Iris pigment epithelial cell (primary cell): ENCODE measurements at places on chromosomes 5 and 9.

DNA sequence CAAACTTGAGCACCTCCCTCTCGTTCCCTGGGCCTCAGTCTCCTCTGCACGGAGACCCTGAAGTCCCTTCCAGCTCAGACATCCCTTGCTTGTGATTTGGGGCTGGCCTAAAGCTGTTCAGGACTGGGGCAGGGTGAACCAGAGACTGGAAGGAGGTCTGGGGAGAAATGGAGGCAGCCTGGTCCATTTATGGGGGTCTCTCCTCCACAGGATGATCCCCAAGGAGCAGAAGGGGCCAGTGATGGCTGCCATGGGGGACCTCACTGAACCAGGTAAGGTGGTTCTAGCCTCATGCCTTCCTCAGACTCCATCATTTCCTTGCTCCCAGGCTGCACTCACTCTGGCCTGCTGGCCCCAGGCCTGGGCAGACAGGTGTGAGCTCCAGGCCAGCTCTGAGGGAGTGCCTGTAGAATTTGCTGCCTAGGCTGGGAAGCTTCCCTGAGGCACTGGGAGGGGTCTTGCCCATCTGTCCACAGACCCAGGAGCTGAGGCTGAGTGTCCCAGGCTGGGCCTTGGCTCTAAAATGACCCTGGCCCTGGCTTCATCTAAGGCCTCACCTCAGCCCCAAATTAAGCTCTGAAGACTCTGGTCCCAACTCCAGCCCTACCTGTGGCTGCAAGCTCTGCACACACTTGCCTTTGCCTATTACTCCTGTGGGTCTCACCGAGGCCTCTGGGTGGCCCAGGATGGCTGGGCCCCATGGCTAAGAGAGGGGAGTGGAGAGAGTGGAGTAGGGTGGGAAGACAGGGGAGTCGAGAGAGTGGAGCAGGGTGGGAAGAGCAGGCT lies 1.9 kb downstream of the MYOZ3 start:
- no peak for DNase-seq

GRCh38 chr9:114995681-114996221 lies 65.4 kb upstream of the TNFSF8 start:
- no peak for DNase-seq

DNA sequence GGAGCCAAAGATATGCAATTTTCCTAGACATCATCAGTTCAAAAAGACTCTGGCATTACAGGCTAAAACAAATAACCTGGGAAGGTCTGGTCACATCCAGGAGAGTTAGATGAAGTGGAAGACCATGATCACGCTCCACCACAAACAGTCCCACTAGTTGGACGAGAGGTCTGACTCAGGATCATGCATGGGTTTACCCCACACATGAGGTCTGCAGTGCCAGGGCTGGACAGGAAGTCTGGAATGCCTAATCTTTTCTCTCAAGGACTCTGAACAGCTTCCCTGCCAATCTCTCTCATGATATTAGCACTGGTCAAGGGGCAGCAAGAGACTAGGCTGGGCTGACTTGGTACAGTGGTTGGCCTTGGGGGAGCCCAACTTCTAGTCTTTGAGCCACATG lies 7.1 kb downstream of the PRUNE2 start:
- DNase-seq = no peak

DNA sequence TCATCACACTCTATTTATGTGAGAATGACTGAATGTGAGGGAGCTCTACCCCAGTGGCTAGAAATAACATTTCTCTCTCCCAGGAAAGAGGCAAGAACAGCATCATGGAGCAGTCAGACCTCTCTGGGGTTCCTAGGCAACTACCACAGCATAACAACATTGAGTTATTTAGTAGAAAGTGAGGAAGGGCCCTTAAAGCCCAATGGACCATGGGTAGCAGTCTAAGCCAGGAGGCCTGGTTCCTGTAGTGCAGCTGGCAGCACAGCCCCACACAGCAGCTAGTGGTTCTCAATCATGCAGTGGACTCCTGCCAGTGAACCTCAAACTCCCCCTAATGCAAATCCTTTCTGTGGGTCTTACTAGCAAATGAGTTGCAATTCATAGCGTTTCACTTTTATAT lies 55.3 kb downstream of the SPEF2 start:
- no peak for DNase-seq

GRCh38 chr9:21491756-21492155 lies 9.6 kb upstream of the IFNE start:
- DNase-seq = no peak

GRCh38 chr5:155332618-155333017 lies 319.1 kb downstream of the KIF4B start:
- no peak for DNase-seq

- DNase-seq = no peak
Measured at GRCh38 chr5:177392765-177393164, 7.7 kb downstream of the PFN3 start.

- peak; percentile 84 for DNase-seq
Measured at GRCh38 chr5:61330845-61331406, 1.1 kb upstream of the ZSWIM6 start.

- DNase-seq = peak; percentile 62
Measured at GRCh38 chr5:131488463-131488862, 146.6 kb downstream of the RAPGEF6 start.

- DNase-seq = peak; percentile 43
Measured at GRCh38 chr9:87498046-87498810, 561 bp downstream of the DAPK1 start.
